ENCODE measurements at places on chromosomes 11 and 22.

- DNase-seq: no peak
Measured at GRCh38 chr11:32305460-32305859, 129.9 kb downstream of the WT1 start.

DNA sequence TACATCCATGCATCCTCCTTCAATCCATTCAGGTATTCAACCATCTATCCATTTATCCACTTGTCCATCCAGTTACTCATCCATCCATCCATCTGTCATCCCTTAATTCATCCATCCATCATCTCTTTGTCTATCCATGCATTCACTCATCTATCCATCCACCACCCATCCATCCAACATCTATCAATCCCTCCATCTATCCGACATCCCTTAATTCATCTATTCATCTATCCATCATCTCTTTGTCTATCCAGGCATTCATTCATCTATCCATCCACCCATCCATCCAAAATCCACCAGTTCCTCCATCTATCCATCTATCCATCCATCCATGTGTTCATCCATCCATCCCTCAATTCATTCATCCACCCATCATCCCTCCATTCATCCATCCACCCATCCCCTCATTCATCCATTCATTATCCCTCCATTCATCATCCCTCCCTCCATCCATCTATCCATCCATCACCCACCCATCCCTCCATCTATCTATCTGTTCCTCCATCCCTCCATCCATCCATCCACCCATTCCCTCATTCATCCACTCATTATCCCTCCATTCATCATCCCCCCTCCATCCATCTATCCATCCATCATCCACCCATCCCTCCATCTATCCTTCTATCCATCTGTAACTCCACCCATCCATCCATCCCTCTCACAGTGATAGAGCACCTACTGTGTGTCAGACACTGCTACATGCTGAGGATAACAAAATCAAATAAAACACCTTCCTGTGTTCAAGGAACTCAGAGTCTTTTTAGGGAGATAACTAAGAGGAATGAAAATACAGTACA lies 1.5 kb upstream of the MB start:
- no peak for DNase-seq

DNA sequence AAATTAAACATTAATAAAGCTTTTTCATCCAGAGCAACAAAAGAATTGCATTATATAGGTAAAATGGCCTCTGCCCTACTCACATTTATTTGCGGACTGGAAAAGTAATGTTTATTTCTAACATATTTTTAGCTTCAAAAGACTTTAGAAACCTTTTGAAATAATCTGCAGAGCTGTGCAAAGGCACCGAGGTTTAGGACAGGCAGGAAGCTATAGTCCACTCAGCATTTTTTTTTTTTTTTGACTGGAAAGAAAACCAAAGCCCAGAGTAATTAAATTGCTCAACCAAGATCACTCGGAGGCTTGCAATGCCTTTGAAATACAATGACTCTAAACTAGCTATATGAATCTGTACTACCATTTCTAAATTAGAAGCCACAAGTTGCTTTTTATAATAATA lies 19.1 kb downstream of the BARX2 start:
- no peak for DNase-seq

- no peak for DNase-seq
Measured at GRCh38 chr11:21736404-21736803, 456.5 kb upstream of the ANO5 start.

DNA sequence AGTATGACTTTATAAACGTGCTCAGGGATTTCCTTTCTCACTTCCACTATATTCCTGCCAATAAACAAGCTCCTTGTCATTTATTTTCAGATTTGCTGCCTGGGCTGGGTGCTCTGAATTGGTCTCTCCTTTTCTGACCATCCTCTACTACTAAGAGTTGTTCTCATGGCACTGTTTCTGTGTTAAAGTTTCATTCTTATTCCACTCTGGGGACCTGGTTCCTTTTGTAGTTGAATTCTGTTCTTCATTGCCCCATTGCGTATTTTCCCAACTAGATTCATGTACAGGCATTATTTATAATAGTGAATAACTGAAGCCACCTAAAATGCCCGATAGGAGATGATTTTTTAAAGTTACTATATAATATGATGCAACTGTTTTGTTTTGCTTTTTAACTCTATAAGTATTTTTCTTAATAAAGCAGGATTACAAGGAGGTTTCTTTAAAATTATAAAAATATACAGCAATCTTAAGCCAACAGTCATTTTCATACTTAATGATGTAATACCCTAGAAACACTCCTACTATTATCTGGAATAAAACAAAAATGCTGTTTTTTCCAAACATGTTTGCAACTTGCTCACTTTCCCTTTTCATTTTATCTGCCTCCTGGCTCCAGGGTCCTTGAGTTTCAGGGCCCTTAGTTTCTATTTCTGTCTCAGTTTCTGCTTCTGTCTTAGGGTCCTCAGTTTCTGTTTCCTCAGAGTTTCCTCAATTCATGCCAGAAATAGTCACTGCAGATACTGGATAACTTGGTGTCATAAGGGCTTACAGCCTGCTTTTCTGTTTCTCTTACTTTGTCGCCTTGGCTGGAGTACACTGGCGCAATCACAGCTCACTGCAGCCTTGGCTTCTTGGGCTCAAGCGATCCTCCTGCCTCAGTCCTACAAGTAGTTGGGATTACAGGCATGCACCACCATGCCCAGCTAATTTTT lies 9.8 kb upstream of the FUT4 start:
- DNase-seq: no peak

- no peak for DNase-seq
Measured at GRCh38 chr22:42208362-42208761, 62.1 kb downstream of the TCF20 start.

DNA sequence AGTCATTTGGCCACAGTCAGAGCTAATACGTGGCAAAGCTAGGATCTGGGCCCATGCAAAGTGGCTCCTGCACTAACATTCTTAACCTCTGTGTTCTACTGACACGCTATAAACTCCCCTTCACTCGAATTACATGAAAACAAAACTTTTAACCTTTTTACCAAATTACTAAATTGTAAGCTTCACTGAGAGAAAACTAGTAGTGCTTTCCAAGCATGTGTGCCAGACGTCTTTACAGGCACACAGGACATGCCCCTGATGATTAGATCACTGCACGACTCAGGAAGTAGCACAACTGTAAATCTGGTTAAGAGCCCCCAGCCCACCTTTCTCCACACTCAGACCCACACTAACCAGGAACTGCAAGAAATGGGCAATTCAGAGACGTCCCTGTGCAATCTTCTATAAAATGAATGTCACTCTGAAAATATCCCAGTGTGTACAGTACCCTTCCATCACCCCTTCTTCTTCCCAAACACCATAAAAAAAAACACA lies 16.1 kb downstream of the PHF21A start:
- DNase-seq: no peak

DNA sequence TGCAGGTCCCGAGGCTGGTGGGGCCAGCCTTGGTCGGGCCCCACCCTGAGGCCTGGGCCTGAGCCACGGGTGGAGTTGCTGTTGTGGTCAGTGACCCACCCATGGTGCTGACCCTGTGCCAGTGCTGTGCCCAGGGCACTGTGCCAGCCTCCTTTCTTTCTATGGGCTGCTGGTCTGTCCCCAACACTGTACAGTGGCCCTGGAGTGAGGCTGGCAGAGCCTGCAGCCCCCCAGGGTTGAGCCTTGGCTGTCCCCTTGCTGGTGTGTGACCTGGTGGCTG lies 1235.7 kb downstream of the BRD1 start:
- no peak for DNase-seq

DNA sequence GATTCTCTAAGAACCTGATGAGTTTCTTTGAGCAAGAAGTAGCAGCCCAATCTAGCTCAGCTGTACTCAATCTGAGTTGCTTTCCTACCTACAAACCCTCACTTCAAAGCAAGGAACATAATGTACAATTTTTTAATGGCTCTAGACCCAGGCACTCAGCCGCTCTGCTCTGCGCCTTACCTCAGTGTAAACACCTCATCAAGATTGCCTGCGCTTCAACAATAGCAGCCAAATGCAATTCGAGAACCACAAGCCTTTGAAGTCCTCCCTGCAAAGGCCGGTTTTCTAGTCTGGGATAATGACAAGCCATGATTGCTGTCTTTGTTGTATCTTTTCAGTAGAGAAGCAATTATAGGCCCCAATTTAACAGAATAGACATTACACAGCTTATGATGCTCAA lies 38.0 kb downstream of the JHY start:
- no peak for DNase-seq

DNA sequence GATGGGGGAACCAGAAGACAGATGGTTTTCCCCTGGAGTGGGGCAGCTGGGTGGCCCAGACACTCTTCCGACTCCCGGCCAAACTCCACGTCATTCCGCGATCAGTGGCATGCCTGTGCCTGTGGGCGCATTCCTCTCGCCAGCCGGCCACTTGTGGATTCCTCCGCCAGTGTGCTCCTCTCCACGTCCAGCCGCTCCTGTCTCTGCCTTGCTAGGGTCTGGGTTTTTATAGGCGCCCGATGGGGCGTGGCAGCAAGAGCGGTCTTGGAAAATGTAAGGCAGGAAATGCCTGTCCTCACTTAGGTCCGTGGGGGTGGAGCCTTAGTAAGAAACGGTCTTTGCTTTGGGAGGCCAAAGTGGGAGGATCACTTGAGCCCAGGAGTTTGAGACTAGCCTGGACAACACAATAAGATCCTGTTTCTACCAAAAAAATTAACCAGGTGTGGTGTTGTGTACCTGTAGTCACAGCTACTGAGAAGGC lies 81.6 kb upstream of the SEPTIN5 start:
- DNase-seq: no peak

DNA sequence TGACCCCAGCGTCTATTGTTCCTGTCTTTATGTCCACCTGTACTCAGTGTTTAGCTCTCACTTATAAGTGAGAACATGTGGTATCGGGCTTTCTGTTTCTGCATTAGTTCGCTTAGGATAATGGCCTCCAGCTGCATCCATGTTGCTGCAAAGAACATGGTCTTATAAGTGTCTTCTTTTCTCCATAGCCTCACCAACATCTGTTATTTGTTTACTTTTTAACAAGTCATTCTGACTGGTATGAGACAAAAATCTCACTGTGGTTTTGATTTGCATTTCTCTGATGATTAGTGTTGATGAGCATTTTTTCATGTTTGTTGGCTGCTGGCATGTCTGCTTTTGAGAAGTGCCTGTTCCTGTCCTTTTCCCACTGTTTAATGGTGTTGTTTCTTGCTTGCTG lies 21.7 kb upstream of the SLN start:
- no peak for DNase-seq

DNA sequence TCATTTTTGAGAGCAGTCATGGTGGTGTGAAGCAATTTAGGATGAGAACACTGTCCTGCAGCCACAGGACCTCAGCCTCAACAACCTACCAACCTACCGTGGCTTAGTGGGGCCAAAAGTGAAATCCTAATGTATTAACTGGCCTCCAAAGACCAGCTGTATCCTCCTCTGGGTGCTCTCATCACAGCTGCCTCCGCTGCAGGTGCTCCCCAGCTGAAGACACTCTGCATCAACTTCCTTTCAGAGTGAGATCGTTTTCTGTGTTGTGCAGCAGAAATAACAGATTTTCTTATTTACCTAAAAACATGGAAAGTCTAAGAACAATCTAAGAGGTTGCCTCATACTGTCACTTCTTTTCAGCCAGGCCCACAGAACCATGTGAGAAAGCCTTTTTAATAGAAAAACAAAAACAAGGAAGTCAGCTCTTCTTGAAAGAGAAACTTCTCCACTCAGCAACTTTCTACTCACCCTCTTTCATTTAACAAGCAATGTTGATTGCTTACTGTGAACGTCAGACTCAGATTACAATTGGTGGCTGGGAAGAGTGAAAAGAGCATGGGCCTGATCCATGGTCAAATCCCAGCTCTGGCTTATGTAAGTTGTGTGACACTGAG lies 136.1 kb downstream of the TENM4 start:
- DNase-seq: peak; percentile 19

DNA sequence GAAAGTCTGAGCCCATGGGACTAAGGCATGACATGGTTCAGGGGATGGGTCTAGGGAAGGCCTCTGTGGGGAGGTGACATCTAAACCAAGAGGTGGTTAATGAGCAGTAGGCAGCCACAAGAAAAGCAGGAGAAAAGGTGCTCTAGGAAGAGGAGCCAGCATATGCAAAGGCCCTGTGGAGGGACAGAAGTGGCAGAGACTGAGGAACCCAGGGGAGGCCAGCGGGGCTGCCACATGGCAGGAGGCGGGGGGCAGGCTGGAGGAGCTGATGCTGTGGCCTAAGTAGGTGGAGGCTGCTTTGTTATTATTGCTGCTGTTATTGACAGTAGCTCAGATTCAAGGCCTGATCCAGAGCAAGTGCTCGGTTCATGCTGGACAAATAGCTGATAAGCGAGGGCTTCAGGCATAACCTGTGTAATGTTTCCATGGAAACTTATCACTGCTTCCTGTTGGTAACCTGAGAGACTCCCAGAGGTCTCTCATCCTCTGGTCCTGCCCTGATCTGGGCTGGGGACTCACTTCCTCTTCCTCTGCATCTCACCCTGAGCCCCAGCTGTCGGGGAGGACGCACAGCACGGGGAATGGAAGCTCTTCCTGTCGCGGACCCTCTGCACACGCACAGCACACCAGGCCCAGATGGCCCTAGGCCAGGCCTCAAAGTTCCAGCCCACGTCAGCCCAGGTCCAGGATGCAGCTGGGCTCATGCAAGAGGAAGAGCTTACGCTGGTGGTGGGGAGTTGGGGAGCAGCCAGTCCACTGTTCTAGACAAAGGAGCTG lies 75.2 kb upstream of the TP53I11 start:
- no peak for DNase-seq

- DNase-seq: no peak
Measured at GRCh38 chr22:39488563-39489083, 13.5 kb upstream of the MIEF1 start.

GRCh38 chr11:121426476-121427399 lies 25.4 kb upstream of the SORL1 start:
- no peak for DNase-seq

DNA sequence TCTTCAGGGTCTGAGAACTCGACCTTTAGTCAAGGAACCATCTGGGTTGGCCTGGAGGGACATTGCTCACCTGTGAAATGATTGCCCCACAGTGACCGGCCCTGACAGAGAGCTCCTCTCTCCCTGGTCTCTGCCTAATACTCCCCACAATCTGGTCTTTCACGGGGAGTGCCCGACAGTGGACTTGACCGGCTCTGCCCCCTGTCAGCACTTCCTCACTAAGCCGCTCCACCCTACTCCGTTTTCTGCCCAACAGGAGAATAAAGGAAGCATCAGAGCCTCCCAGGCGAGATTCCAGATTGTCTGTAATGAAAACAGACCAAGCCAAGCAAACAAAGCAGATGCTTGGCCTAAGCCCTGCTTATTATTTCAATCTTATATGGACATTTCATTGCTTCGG lies 87.8 kb downstream of the FBXO7 start:
- no peak for DNase-seq

DNA sequence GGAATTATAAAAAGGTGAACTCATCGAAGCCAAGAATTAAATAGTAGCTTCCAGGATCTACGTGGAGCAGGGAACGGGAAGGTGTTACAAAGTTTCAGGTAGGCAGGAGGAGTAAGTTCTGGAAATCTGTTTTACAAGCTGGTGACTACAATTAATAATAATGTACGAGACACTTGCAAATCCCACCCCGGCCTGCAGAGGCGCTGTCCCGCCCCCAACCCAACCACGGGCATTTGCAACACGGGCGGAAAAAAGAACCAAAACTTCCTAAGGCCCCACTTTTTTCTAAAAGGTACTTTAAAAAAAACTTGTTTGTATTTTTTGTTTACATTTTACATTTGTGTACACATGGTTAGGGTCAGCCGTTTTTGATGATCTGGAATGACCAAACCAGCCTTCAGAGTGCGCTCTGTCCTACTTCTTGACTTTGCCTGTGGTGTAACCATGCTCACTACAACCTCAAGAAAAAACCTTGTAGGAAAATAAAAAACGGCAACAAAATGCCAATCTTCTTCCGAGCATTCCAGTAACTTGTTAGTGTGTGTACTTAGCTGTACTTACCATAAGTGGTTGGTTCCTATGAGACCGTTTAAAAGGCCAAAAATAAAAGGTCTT lies 449.6 kb upstream of the B3GAT1 start:
- no peak for DNase-seq
